ENCODE measurements at places on chromosomes 12 and 14.

GRCh38 chr14:101019990-101020710 is 116.6 kb upstream of the RTL1 start:
- DNase-seq, result no peak

GRCh38 chr12:63997198-63997597 is 152.7 kb downstream of the SRGAP1 start:
- no peak for DNase-seq

- no peak for DNase-seq
These were observed 55.0 kb downstream of the TPCN1 start for GRCh38 chr12:113276306-113276705.

GRCh38 chr12:84495711-84496110 is 416.9 kb downstream of the SLC6A15 start:
- DNase-seq, result no peak

DNA sequence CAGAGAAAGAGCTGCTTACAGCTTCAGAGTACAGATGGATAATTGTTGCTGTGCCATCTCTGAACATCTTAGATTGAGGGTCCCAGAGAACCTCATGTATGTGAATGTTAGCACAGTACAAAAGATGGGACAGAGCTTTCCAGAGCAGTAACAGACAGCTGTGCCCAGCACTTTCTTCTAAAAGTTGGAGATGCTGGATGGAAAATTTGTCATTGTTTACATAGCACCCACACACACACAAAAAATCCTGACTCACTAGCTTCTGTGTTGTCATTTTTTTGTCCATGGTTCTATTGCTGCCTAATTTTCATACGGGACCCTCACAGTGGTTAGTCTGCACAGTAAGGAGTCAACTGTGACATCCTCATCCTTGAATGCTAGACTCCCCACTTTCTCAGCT is 374.7 kb downstream of the DIO2 start:
- no peak for DNase-seq

DNA sequence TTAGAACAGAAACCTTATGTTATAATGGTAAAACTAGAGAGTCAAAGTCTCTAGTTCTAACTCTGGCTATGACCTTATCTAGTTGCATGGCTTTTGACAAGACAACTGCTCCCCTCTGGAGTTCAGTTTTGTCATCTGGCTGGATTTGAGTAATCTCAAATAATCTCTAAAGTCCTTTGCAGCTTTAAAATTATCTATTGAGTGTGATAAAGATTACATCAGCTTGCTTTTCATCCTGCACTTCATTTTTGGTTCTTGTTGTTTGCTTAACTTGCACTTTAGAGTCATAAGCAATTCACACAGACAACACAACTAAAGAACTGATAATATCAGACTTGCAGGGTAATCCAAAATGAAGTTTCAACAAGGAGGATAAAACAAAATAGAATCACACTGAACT is 2.3 kb downstream of the AKAP5 start:
- no peak for DNase-seq

DNA sequence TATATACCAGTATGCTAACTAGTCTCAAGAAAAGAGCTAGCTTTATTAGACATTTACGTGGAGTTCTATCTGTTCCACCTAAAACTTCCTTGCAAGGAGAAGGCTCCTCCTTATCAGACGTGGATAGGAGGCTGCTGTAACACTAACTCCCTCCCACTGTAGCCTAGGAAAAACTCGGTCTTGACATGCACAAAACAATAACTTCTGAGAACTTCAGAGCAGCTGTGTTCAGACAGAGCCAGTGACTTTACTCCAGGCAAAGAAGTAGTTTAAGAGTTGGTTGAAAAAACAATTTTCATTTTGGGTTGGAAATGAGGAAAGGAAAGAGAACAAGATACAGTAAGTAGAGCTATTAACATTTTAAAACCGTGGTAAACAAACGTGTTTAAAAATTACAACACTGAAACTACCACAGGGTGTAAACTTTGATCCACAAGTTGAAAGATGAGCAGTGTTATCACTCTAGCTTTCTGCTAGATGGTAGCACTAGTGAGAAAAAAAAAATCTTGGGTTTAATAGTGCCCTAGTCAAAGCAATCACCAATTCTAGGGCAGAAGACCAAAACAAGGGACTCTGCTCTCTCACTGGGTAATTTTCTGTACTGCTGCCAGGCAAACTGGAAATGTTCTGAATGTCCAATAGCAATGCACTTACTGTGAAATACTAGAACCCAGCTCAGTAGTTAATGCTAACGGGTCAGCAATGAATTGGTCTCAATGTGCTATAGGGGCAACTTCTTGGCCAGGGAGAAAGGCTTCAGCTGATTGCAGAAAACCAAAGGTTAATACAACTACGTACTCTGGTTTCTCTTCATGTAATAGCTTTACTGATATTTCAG is 2.4 kb downstream of the ATF7 start:
- no peak for DNase-seq

GRCh38 chr14:59755409-59756135 is 115.0 kb downstream of the RTN1 start:
- no peak for DNase-seq

DNA sequence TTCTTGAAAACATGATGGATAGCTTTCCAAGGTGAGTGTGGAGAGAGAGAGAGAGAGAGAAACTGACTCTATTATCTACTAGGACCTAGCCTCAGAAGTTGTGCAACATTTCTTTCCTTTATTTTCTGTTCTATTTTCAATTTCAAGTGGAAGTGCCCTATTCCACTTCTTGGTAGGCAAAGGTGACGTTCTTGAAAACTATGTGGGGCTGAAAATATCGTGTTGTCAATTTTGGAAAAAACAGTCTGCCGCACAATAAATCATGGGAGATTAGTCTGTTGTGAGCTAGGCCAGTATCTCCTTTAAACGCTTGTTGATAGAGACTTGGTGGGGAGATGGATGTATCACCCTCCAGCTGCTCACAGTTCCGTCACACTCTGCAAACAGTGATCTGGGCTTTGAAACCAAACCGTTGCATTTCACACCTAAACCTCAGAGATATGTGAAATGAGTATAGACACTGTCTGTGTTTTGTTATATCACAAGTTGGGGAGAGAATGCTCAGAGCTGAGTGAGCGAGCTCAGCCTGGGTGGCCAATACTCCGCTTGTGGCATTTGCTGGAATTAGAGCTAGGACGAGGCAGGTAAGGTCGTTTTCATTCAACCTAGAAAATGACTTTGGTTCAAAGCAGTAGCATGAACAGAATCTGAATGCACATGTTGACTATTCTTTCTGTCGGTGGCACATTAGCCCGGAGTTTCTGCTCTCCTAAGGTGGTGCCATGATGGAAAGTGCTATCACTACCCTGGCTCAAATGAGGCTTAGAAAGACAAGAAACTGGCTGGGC is 75.1 kb upstream of the ST8SIA1 start:
- DNase-seq, result no peak

- DNase-seq, result no peak
These were observed 97.8 kb downstream of the SEC23A start for GRCh38 chr14:39005044-39005880.

- no peak for DNase-seq
These were observed 17.3 kb upstream of the GPRC5A start for GRCh38 chr12:12874029-12874428.

GRCh38 chr12:71935594-71935993 is 3.1 kb upstream of the TPH2 start:
- no peak for DNase-seq

DNA sequence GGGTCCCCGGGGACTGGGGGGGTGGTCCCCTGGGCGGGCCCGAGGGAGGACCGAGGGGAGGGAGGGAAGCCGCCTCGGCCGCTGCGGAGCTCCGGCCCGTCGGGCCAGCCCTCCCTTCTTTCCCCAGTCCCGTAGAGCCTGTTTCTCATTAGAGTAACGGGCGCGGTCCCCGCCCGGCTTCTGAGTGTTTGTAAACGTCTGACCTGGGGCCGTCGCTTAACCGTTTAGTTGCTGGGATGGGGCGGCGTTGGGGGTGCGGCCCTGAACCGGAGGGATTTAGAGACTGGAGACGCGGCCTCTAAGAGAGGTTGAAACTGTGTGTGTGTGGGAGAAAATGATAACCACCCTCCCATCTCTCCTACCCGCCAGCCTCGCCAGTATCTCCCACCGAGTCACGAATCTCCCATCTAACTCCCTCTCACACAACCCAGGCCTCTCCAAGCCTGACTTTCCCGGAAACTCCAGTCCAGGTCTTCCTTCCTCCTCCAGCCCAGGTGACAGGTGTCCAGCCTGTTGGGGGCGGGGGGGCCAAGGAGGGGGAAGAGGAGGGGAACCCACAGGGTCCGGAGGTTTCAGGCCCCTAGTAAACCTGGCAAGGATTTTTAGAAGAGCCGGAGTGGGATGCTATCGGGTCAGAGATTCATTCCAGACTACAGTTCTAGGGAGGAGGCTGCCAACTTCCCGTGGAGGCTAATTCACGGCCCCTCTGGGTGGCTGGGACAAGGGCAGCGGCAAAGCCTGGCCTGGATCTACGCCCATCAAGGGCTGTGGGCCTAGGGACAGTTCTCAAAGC is 1.1 kb upstream of the NFATC4 start:
- peak; percentile 80 for DNase-seq

GRCh38 chr14:95327558-95328374 is 8.1 kb upstream of the CLMN start:
- DNase-seq, result no peak

- DNase-seq, result no peak
These were observed 8.8 kb downstream of the TAS2R13 start for GRCh38 chr12:10900530-10900929.

DNA sequence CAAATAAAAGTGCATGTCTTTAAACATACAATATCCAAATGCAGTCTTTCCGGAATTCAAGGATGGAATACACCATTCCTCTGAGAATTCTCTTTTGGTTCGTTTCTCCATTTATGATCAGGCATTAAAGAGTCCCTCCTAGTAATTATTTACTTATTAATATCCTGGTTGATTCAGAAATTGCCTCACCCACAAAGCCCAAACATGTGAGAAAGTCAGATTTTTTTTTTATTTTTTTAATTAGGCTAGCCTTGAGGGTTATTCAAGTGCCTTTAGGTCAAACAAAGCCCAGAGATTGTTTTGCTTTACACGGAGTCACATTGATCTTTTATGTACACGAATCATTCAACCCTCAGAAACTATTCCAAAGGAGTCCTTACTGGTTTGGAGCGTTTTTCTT is 6.4 kb upstream of the TSPAN8 start:
- DNase-seq, result no peak

- no peak for DNase-seq
These were observed 1.0 kb downstream of the PRPF39 start for GRCh38 chr14:45084946-45085346.

GRCh38 chr14:85542623-85543022 is 12.7 kb downstream of the FLRT2 start:
- no peak for DNase-seq

DNA sequence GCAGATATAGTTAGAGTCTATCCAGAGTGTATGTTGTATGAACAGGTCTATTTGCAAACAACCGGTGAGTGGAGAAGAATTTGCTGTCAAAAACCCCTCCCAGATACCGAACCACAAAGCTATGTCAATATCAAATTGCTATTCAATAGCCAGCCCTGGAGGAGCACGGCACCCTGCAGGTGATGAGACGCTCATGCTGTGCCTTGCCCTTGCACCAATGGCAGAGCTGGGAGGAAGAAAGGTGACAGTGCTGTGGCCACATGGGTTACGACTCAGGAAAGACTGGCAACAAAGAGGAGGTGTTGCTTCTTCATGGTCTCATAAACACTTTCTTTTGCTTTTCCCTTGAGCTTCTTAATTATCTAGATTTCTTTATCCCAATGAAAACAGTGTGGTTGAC is 55.7 kb downstream of the PAX9 start:
- no peak for DNase-seq

- DNase-seq, result no peak
These were observed 99.6 kb upstream of the KRR1 start for GRCh38 chr12:75611041-75611440.
